SK-N-SH (cell line): ENCODE measurements at places on chromosomes 1 and 21. TPM values are rescaled to one million over a fixed set of nuclear protein-coding genes. Genes with fewer than 3 reads are reported as not detected.

The MYBPH gene
- 0.12 TPM in 1 of 2 replicates, not detected in the other for polyA plus RNA-seq

The ATF6 gene
- polyA plus RNA-seq: 8.8 and 11.7 TPM in 2 replicates

The RAB3B gene
- polyA plus RNA-seq: 10.2 and 12.4 TPM in 2 replicates

The LMOD1 gene
- polyA plus RNA-seq: 2.7 and 4.9 TPM in 2 replicates

The TMCO2 gene
- polyA plus RNA-seq: 0.19 TPM in 1 of 2 replicates, not detected in the other

The KRTAP13-2 gene
- not detected in 2 replicates for polyA plus RNA-seq

The KRTAP11-1 gene
- polyA plus RNA-seq: not detected in 2 replicates

The HNRNPR gene
- polyA plus RNA-seq: 111 and 141 TPM in 2 replicates

The CA6 gene
- not detected in 2 replicates for polyA plus RNA-seq

The LCE2A gene
- polyA plus RNA-seq: not detected in 2 replicates

The GNAI3 gene
- 4.0 and 4.8 TPM in 2 replicates for polyA plus RNA-seq

GRCh38 chr1:53637511-53638359, 101.2 kb downstream of the GLIS1 start:
- peaks cover 28% of the 10 kb centered on the region for H3K4me1 ChIP-seq
- H3K36me3 ChIP-seq: no peaks in the 10 kb centered on the region
- no peak overlapping the region for H3K4me3 ChIP-seq
- H3K27ac ChIP-seq: no peak overlapping the region
- DNase-seq: no peak

DNA sequence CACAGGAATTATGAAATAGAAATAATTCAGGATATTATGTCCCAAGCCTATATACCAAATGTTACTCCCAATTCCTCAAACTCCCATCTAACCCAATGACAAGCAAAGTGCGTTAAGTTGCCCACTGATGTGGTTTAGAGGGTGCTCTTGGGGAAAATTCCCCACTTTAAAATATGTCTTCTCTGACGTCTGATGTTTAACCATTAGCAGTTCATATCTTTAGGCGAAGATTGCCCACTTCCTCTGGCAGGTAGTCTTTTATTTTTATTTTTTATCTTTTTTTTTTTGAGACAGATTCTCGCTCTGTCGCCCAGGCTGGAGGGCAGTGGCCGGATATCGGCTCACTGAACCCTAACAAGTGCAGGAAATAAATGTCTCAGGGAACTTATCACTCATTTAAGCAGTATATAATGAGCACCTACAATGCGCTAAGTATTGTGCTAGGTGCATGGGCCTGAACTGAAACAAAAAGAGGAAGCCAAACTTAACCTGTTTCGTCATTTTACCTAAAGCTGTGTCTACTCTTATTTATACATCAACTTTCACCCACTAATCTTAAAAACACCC, 1.3 kb upstream of the LYST start:
- H3K36me3 ChIP-seq: no peaks in the 10 kb centered on the region
- H3K4me3 ChIP-seq: peak overlapping the region; percentile 64
- no peaks in the 10 kb centered on the region for H3K27me3 ChIP-seq
- H3K4me1 ChIP-seq: no peaks in the 10 kb centered on the region

DNA sequence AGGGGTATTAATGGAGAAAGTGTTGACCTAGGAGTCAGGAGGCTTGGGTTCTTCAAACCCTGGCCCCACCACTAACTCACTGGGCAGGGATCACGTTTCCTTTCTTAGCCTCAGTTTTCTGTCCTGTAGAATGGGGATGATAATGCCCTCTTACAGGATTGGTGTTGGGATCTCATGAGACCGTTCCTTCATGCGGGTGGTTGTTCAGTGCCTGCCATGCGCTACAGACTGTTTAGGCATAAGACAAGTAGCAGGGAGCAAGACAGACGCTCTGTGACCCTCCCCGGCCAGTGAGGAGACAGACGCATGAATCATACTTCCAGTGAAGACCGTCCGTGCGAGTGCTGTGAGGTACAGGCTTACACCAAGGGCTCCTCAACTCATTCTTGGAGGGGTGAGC, 81.7 kb downstream of the MAN1C1 start:
- no peaks in the 10 kb centered on the region for H3K36me3 ChIP-seq
- no peaks in the 10 kb centered on the region for H3K27me3 ChIP-seq
- DNase-seq: no peak
- H3K4me1 ChIP-seq: peaks cover 8% of the 10 kb centered on the region; the same call in 1 of the 2 replicates
- H3K27ac ChIP-seq: no peak overlapping the region

- no peaks in the 10 kb centered on the region for H3K36me3 ChIP-seq
- H3K4me1 ChIP-seq: peaks cover 24% of the 10 kb centered on the region; the same call in 1 of the 2 replicates
- DNase-seq: no peak
- no peaks in the 10 kb centered on the region for H3K27me3 ChIP-seq
- H3K4me3 ChIP-seq: no peak overlapping the region
These were observed 26.8 kb upstream of the TARBP1 start for GRCh38 chr1:234505769-234506102.

DNA sequence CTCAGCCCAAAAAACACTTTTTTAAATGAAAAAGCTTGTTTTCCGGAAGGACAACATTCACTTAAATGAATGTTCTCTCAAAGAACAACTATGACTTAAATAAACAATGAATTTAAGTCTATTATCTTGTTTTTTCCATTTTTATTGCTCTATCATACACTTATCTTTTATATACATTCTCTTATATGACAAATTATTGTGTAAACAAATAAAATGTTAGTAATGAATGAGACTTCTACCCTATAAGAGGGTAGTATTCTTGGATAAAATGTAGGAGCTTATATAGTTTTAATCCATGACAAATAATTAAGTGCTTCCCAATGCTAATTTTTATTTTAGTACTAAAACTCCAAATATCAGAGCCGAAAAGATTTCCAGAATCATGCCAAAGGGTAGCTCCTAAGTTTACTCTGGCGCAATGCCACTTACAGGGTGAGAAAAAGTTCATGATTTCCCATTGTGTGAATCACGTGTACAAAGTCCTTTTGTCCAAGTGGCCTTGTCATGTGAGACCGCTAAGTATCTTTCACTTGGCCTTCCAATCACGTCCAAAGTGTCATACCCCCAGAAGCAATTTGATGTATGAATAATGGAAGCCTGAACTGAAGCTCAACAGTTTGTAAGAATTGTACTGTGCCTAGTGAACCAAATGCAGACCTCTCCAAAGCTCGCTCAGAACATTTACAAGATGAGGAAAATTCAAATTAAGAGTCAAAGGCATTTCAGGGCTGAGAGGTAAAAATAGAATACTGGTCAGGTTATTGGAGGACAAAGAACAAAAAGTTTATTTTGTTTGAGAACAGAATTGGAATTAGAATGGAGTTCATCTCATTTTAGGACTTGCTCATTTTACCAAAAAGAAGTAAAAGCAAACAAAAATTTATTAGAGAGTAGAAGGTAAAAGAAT, 56.6 kb upstream of the C1orf21 start:
- H3K27ac ChIP-seq: no peak overlapping the region
- no peaks in the 10 kb centered on the region for H3K4me1 ChIP-seq
- no peak for DNase-seq
- H3K4me3 ChIP-seq: no peak overlapping the region
- no peaks in the 10 kb centered on the region for H3K27me3 ChIP-seq

DNA sequence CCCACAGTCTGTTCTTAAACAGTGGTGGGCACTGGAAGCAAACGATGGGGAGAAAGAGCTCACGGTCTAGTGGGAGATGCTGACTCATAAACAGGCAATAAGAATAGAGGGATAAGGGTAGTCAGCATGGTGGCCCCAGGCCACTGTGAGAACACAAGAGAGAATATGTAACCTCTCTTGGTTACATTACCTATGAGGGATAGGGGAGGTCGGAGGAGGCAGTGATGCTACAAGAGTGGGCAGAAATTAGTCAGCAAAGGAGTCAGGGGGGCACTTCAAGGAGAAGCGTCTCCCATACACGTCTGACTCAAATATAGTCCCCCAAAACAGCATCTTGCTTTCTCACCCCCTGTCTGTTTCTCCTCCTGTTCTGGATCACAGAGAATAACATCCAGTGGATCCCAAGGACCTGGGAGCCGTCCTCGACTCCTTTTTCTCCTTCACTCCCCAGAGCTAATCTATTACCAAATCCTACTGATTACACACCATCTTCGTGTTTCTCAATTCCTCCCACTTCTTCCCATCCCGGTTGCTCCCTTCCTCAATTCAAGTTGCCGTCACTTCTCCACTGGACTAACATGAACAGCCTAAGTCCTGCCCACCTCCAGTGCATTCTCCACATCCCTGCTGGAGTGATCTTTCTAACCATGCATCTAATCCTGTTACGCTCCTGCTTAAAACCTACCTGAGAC, 2.1 kb downstream of the SLAMF8 start:
- H3K4me1 ChIP-seq: peaks cover 13% of the 10 kb centered on the region; the same call in 1 of the 2 replicates
- H3K36me3 ChIP-seq: no peaks in the 10 kb centered on the region
- H3K27ac ChIP-seq: no peak overlapping the region

GRCh38 chr1:201406831-201407406, 7.8 kb upstream of the LAD1 start:
- H3K36me3 ChIP-seq: no peaks in the 10 kb centered on the region
- peaks cover 8% of the 10 kb centered on the region; the same call in 1 of the 2 replicates for H3K4me1 ChIP-seq
- peaks cover 45% of the 10 kb centered on the region; the same call in 1 of the 2 replicates for H3K27me3 ChIP-seq

GRCh38 chr1:153100245-153100644, 5.9 kb upstream of the SPRR2E start:
- H3K4me3 ChIP-seq: no peak overlapping the region
- H3K27ac ChIP-seq: no peak overlapping the region

GRCh38 chr1:119547306-119547705, 40.3 kb downstream of the HSD3B1 start:
- DNase-seq: no peak
- no peak overlapping the region for H3K4me3 ChIP-seq
- no peak overlapping the region for H3K27ac ChIP-seq
- peaks cover 7% of the 10 kb centered on the region; the same call in 1 of the 2 replicates for H3K27me3 ChIP-seq

DNA sequence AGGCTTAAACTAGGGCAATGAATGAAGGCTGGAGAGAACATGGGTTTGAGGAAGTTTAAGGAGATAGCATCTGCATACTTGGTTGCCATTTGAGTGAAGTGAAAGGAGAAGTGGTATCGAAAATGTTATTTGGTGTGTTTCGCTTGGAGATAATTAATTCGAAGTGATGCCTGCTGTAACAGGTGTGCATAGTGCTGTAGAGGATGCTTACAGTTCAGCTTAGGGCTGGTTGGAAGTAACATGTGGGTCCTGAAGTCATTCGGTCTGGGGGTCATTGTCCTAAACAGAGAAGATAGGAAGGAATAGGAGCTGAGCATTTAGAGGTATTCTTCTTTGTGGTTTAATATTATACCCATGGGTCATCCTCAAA, 301 bp upstream of the NUDT17 start:
- no peak overlapping the region for H3K27ac ChIP-seq
- peaks cover 1% of the 10 kb centered on the region; the same call in 1 of the 2 replicates for H3K4me1 ChIP-seq
- DNase-seq: no peak
- peak overlapping the region; percentile 68 for H3K4me3 ChIP-seq

DNA sequence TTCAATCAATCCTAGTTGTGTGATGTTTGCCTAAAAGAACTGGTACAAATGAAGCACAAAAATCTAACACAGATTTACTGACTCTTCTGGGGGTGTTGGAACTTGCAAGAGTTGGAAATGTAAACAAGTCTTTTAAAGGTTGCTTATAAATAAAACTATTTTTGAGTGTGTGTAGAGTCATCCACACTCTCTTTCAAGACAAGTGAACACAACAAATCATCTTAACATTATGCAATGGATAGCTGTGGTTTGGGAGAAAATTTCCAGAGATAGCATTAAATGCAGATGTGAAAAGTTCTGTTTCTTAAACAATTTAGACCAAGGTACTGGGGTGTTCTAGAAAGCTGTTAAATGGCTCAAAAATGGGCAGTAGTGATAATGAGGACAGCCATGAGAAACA, 28.7 kb downstream of the C1orf87 start:
- H3K4me3 ChIP-seq: no peak overlapping the region
- H3K4me1 ChIP-seq: no peaks in the 10 kb centered on the region
- no peak for DNase-seq
- no peaks in the 10 kb centered on the region for H3K27me3 ChIP-seq
- H3K27ac ChIP-seq: no peak overlapping the region

- no peak overlapping the region for H3K4me3 ChIP-seq
- DNase-seq: no peak
- peaks cover 2% of the 10 kb centered on the region; the same call in 1 of the 2 replicates for H3K4me1 ChIP-seq
- H3K36me3 ChIP-seq: no peaks in the 10 kb centered on the region
- H3K27ac ChIP-seq: peak overlapping the region; percentile 39
- no peaks in the 10 kb centered on the region for H3K27me3 ChIP-seq
These were observed 224.2 kb upstream of the JUN start for GRCh38 chr1:59007820-59008598.

DNA sequence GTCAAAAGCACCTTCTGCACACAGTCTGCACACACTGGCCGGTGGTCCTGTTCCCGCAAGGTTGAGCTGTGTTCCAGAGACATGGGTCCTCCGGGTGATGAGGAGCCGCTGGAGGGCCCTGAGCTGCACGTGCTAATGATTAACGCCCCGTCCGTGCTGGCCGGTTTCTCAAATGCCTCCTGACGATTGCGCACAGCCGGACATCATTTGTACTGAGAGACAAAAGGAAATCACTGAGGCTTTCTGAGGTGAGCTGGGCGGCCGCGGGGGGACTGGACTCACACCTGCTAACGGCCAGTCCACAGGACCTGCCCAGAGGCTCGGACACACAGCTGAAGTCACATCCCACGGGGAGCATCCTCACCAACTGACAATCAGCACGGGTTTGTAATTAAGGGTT, 29.2 kb downstream of the POFUT2 start:
- no peak overlapping the region for H3K27ac ChIP-seq
- peaks cover 7% of the 10 kb centered on the region; the same call in 1 of the 2 replicates for H3K36me3 ChIP-seq
- H3K27me3 ChIP-seq: no peaks in the 10 kb centered on the region
- DNase-seq: peak; percentile 20
- H3K4me1 ChIP-seq: peaks cover 35% of the 10 kb centered on the region; the same call in 1 of the 2 replicates
- H3K4me3 ChIP-seq: no peak overlapping the region

GRCh38 chr1:33358795-33359503, 38.1 kb upstream of the A3GALT2 start:
- DNase-seq: no peak
- no peaks in the 10 kb centered on the region for H3K27me3 ChIP-seq
- peaks cover 26% of the 10 kb centered on the region for H3K36me3 ChIP-seq
- no peaks in the 10 kb centered on the region; the same call in 1 of the 2 replicates for H3K4me1 ChIP-seq
- no peak overlapping the region for H3K27ac ChIP-seq

- no peaks in the 10 kb centered on the region for H3K27me3 ChIP-seq
- H3K4me3 ChIP-seq: no peak overlapping the region
- DNase-seq: no peak
- H3K36me3 ChIP-seq: peaks cover 33% of the 10 kb centered on the region
- H3K27ac ChIP-seq: peak overlapping the region; percentile 99
These were observed 32.1 kb upstream of the DDAH1 start for GRCh38 chr1:85496941-85497582.
